Endothelial cell (in vitro differentiated cells): ENCODE measurements at places on chromosomes 2 and 18.

- DNase-seq: no peak
Observed at GRCh38 chr2:103338819-103339218, 577.0 kb downstream of the TMEM182 start.

DNA sequence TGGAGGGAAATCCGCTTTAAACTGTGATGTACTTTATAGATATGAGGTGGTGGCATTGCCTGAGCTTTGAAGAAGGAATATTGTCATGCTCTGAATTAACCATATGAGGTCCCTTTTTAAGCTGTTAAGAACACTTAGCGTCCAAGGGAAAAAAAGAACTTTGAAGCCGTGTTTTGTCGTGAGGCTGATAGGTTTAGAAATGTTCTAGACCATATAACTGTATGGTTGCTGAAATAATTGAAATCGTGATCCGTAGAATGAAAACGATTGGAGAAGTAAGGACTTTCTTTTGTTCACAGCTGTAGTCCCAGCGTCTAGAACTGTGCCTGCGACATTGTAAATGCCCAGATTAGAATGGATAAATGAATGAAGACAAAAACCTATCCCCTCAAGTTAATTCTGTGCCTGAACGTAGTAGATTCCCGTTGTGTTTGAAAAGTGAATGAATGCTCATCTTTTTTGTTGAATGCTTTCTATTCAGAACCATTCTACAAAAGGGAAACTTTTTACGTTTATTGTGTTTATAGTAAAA, 1.5 kb downstream of the SMCHD1 start:
- no peak for DNase-seq

DNA sequence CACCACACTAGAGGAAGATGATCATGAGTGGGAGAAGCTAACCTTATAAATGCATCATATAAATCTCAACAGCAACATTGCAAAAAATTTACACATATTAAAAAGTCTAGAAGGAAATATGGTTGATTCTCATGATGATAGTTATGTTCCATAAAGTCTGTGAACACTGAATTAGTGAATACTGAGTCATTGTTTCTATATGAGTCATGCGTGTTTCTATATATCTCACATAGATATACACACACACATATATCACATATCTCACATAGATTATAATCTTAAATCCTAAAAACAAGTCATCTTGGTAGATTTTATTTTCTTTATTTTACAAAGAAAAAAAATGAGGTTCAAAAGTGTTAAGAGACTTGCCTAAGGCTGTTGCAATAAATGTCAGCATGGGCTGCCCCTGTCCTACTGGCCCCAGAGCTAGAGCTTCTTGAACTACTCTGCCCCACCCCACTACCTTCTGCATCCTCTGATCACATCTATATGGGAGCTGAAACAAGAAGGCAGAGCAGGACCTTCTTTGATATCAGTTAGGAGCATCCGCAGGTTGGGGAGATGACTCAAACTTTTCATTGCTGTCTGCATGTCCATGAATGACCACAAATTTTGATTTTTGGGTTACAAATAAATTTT, 81.8 kb upstream of the ADAM23 start:
- DNase-seq: no peak

DNA sequence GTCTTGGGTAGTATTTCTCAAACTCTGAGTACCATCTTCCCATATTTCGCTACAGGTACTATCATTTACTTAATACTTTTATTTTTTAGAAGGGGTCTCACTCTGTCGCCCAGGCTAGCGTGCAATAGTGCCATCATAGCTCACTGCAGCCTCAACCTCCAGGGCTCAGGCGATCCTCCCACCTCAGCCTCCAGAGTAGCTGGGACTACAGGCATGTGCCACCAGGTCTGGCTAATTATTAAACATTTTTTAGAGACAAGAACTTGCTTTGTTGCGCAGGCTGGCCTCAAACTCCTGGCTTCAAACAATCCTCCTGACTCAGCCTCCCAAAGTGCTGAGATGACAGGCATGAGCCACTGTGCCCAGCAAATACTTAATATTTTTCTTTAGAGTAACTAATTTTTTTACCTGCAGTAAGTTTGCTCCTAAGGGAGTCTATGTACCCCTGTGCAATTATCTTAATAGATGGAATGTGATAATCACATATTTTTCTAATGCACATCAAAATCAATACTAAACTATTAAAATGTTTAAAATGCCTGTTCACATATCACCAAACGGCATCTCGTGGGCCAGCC, 100.6 kb upstream of the ST3GAL5 start:
- no peak for DNase-seq

- DNase-seq: no peak
Observed at GRCh38 chr2:216233281-216233995, 124.3 kb downstream of the XRCC5 start.

DNA sequence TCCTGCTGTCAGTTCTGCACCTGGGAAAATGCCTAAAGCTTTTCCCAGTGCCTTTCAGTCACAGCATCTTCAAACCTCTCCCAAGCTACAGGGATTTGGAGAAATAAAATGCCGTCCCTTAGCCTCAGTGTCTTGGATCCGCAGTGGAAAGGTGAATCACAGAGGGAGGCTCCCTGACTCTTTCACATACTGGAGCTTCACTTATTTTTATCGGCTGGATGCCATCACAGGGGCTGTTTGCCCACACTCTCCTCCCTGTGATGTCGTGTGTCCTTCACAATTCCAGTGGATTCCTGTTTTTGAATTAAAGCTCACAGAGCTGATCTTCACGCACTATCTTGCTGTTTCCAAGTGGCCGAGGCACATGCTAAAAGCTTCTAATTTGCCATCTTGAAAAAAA, 1303.1 kb upstream of the DDX18 start:
- no peak for DNase-seq

DNA sequence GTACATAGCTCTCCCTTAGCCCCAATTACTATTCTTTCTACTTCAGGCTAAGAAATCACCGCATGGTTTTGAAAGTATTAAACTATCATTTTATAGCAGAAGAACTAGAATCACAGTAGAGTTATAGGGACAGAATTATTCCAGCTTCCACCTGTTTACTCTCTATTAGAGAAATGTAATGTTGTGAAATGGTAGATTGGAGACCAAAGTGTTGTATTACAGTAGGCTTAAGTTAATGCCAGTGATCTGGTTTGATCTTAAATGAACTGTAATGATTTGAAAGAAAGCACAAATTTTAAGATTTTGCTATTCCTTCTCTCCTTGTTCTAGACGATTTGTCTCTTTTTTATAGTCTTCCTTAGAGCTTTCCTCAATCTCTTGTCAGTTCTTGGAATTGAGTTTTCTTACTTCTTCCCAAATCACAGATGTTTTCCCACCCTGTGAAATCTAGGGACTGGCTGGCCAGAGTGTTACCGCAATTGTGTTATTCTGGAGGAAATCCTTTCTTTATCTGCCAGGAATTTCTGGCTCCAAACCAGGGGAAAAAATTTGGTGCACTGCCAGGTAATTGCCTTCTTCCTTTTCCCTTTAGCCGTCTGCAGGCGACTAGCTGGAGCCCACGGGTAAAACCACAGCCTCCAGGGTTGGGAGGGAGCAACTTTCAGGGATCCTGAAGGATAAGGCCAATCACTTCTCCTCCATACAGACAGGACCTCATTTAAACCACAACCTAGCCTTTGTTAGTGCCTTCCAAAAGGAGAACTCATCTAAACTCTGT, 51.7 kb downstream of the NOP58 start:
- DNase-seq: peak; percentile 31

DNA sequence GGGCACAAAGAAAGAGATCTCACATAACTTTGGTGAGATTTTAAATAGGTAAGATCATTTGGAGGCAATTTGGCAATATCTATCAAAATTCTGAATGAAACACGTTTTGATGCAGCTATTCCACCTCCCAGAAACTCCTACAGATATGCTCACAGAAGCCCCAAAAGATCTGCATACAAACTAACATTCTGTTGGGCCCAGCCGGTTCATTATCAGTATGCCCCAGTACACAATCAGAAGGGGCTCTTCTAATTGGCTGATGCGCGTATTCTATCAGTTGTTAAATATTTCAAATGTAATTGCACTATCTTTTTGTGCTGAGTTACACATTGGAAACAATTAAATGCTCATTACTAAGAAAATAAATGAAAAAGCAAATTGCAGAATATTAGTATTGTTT, 7.1 kb upstream of the TGIF1 start:
- DNase-seq: no peak

GRCh38 chr2:54864727-54865126, 141.3 kb downstream of the EML6 start:
- no peak for DNase-seq

DNA sequence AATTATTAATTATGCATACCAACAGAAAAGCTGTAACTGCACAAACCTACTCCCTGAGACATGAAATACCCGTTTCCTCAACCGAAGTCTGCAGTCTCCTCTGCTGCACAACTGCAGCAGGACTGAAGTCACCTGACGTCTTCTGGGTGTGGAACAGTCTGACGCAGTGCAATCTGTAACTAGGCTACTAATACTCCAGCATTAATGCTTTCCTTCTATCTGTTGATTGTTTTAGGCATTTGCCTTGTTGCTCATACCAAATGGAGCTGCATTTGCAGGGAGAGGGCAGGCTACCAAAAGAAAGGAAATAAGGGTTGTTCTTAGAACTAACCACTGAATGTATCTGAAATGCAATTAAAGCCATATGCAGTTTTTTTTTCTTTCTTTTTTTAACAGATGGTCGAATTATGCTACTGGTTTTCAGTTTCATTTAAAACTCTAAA, 40.1 kb downstream of the RTN4 start:
- DNase-seq: no peak

- DNase-seq: no peak
Observed at GRCh38 chr2:120598416-120598815, 137.3 kb upstream of the GLI2 start.

- no peak for DNase-seq
Observed at GRCh38 chr2:227509076-227509475, 37.1 kb downstream of the AGFG1 start.

GRCh38 chr2:2638547-2639220, 307.6 kb upstream of the MYT1L start:
- DNase-seq: no peak

DNA sequence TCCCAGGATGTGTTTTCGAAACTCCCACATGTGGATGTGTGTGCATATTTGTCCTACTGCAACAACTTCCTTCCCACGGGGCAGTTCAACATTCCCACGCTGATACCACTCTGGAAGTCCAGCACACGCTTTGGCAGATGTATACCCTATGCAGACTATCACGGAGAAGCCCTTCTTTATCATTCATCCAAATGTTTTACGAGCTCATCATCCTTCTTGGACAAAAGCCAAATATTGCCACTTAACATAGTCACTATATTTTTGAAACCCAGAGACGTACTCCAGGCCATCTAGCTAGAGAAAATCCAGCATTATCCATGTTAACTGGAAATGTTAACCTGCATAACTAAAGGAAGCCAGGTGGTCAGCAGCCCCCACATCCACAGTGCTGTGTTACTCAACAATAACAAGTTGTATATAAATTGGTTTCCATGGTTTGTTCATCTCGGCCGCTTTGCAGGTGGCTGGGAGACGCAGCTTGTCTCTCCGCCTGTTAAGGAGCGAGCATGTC, 131.5 kb downstream of the ZNF532 start:
- DNase-seq: no peak

- no peak for DNase-seq
Observed at GRCh38 chr2:222283634-222284033, 15.2 kb downstream of the PAX3 start.

DNA sequence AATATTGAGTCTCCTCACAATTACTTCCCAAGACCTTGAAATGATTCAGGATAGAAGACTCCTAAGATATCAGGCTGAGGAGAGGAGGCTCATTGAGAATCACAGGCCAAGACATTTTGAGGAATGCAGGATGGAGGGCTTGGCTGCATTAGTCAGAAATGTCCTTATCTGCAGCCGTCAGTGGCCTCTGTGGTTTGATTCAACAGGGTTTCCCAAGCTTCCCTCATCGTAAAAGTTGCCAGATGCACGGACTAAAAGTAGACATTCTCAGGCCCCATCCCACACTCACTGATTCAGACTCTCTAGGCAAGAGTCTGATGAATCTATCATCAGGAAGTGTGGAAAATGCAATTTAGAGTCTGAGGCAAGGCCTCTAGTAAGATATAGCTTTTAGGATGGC, 34.0 kb upstream of the TMEM178A start:
- DNase-seq: no peak

- DNase-seq: no peak
Observed at GRCh38 chr2:62992561-62992960, 58.1 kb upstream of the OTX1 start.

DNA sequence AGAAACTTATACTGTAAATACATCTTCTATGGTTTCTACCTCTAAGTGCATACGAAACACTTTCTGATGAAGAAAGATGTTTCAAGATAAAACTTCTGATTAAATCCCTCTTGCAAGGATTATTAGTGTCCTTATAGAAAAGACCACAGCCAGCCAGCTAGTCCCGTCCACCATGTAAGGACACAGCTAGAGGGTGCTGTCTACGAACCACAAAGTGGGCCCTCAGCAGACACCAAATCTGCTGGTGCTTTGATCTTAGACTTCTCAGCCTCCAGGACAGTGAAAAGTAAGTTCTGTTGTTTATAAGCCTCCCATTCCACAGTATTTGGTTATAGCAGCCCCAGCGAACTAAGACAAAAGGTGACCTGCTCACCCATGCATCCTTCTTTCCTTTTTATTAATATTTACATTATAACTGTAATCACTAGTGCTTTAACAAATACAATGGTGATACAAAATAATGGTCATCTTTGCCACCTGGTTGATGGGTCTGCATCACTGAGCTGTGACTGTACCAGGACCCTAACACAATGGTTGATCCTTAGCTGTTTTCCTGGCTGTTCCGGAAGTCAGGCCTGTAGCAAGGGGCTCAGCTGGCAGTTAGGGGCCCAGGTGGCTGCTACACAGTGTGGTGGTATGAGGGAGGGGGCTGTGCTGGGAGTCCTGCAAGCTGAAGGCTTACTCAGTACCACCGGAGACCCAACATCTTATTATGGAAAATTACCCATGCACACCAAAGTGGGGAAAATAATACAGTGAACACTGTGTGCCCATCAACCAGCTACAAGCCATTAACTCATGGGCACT, 108.5 kb upstream of the SMAD7 start:
- DNase-seq: no peak

DNA sequence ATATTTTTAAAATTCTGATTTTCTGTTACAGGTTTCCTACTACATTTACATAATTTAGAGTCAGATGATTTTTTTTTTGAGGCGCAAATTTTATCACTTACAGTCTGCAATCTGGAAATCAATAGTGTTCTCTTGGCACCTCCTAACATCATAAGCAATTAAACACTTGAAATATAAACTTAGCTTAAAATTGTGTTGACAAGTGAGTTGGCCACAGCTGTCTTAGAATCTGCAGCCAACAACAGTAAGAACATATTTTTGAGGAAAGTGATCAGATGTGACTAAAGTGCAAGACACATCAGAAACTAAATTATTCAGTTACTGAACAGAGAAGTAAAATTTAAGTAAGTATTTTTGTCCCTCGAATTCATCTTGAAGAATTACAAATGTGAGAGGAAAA, 726.7 kb upstream of the LRATD1 start:
- no peak for DNase-seq
